Left ventricle myocardium inferior (tissue), 1 donor: ENCODE measurements at places on chromosomes 5 and 9. TPM values are rescaled to one million over a fixed set of nuclear protein-coding genes. Genes with fewer than 3 reads are reported as not detected.

- no peak for DNase-seq
Measured at GRCh38 chr5:38451074-38451725, 105.2 kb downstream of the LIFR start.

GRCh38 chr9:114371973-114372917 lies 15.5 kb downstream of the AKNA start:
- DNase-seq, result no peak

- peak; percentile 73 for DNase-seq
Measured at GRCh38 chr5:150642567-150642927, 2.1 kb downstream of the SYNPO start.

- DNase-seq, result peak; percentile 82
Measured at GRCh38 chr5:112228667-112229066, 190.4 kb downstream of the EPB41L4A start.

- peak; percentile 73 for DNase-seq
Measured at GRCh38 chr5:140345919-140346347, 470 bp downstream of the HBEGF start.

DNA sequence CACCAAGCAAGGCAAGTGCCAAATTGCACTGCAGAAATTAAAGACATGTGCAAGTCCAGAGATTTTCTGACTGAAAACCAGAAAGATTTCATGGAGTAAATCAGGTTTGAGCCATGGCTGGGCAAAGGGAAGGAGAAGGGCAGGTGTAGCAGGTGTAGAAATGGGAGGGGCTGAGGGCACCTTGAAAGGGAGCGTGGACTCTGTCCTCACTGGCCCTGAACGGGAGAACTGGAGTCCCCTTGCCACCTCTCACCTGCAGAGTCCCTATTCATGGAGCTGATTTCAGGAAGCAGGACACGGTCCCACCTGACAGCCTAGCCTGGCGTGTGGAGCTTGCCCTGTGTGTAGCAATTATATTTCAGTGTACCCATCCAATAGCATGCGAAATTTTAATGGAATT lies 46.3 kb downstream of the UBE2QL1 start:
- no peak for DNase-seq

- no peak for DNase-seq
Measured at GRCh38 chr5:159628703-159629102, 287.6 kb upstream of the ADRA1B start.

DNA sequence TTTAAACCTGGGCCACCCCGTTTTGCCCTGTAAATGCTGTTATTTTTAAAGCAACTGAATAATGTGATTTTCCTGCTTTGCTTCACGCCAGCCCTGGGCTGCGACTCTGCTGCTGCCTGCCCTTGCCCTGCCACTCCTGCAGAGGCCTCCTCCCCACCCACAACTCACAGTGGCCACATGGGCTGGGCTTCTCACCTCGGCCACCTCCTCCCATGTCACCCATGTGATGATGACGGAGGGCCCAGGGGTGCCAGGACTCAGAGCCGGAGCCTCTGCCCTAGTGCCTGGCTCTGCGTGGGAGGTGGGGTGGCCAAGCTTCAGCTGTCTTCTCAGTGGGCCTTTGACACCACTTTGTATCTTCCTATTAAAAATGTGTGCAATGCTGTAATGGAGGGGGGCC lies 48.1 kb upstream of the NKD2 start:
- DNase-seq, result no peak

- no peak for DNase-seq
Measured at GRCh38 chr9:110317911-110318310, 19.8 kb downstream of the TXNDC8 start.

GRCh38 chr5:130115686-130116085 lies 211.4 kb downstream of the CHSY3 start:
- DNase-seq, result no peak

DNA sequence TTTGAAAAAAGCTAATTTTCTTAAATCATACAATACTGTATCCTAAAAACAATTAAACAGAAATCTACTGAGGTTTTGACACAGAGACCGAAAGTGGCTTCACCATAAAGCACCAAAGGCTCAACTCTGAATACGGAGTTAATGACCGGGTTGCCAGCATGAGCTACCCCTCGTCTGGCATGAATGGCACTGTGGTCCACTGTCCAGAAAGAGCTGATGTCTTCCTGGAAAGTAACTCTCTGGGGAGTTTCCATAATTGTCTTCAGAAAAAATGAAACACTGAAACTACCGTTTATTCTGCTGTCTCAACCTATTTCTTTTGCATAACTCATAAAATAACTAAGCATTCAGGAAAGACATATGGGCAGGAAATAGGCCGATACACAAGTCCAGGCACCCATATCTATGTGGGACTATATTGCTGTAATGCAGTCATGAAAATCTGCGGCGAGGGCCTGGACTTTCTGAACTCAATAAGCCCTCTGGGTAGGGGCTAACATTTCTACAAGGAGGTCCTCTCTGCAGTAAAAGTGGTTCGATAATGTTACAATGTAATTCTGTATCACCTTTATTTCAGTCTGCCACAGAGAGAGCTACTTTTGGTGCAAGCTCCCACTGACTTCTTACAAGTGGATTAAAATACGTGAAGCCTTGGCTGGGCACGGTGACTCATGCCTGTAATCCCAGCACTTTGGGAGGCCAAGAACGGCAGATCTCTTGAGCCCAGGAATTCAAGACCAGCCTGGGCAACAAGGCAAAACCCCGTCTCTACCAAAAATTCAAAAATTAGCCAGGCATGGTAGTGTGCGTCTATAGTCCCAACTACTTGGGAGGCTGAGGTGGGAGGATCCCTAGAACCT lies 52.4 kb downstream of the ANKH start:
- no peak for DNase-seq

- DNase-seq, result no peak
Measured at GRCh38 chr9:136923881-136924280, 20.7 kb downstream of the FBXW5 start.

GRCh38 chr9:134962065-134962972 lies 44.6 kb upstream of the FCN1 start:
- DNase-seq, result no peak

DNA sequence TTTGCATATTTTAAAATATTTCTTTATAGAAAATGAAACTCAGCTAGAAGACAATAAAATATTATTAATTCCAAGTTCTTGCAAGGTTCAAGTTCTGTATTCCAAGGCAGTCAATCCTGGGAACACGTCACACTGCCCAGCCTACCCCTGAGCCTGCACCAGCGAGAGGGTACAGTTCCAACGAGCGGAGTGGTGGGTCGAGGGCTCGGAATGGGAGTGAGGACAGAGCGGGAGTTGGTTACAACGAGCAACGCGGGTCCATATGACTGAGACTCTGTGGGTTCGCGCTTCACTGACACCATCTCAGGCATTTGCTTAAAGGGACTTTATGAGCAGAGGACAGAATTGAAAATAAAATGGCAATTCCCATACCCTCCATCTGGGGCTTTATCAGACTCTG lies 40.0 kb upstream of the SPTLC1 start:
- DNase-seq, result no peak

DNA sequence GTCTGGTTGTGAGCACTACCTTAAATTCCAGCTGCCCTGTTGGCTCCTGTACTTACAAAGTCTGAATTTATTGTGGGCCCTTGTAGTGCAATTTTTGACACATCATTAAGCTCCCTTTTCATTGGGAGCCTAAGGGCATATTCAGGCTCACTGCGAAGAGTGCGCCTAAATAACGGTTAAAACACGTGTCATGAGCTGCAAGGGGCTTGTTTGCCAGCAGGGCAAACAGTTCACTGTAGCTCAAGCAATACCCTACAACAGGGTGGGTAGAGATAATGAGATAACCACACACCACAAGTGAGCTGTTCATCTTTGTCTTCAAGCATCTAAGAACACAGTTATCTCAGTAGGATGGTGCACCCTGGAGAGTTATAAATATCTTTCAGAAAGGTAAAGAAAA lies 214.2 kb downstream of the SLF1 start:
- no peak for DNase-seq

GRCh38 chr5:35266276-35266675 lies 36.0 kb upstream of the PRLR start:
- no peak for DNase-seq

Gene ASB6
- 9.0 TPM for total RNA-seq

Gene MARCHF11
- 6.7 TPM for total RNA-seq

Gene C5orf47
- 0.08 TPM for total RNA-seq

Gene PCYOX1L
- 3.2 TPM for total RNA-seq

Gene TSSK1B
- not detected for total RNA-seq

Gene MARVELD2
- 0.96 TPM for total RNA-seq

Gene PCDHGA5
- total RNA-seq, result 4.9 TPM
